ENCODE measurements at places on chromosomes 16 and 17.

DNA sequence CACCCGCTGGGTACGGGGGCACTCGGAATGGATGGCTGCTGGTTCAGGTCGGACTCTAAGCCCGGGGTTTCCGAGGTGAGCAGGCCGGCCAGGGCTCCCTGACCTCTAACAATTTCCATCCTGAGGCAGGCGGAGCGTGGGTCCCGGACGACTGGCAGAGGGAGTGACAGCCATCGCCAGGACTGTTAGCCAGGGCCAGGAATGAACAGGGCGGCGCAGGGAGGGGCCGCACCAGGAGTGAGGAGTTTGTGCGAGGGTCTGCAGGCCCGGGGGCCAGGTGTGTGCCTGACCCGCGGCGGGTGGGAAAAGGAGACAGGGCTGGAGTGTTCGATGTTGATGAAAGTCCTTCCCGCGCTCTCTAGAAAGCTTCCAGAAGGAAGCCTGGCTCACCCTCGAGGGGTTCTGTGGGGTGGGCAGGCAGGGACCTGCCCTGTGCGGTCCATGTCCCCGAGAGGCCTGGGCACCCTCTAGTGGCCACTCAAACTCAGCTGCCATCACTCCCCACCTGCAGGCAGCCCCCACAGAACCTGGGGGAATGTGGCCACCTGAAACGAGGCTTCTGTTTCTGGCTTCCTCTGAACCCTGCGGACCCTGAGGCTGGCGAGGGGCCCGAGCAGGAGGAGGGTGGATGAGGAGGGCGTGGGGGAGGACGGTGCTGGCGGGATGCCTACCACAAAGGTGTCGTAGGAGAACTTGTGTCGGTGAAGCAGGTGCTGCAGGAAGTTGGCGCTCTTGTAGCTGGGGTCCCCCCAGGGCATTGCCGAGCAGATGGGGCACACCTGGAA is 8.2 kb downstream of the RNF166 start:
- DNase-seq: no peak

- no peak for DNase-seq
Measured at GRCh38 chr17:66557200-66557599, 254.8 kb downstream of the PRKCA start.

- DNase-seq: no peak
Measured at GRCh38 chr17:57707892-57708291, 37.2 kb downstream of the CCDC182 start.

- DNase-seq: no peak
Measured at GRCh38 chr16:85546585-85547447, 66.3 kb upstream of the GSE1 start.

GRCh38 chr16:75503801-75504200 is 8.6 kb upstream of the CHST6 start:
- no peak for DNase-seq

- no peak for DNase-seq
Measured at GRCh38 chr16:88519240-88519639, 51.0 kb upstream of the ZC3H18 start.

DNA sequence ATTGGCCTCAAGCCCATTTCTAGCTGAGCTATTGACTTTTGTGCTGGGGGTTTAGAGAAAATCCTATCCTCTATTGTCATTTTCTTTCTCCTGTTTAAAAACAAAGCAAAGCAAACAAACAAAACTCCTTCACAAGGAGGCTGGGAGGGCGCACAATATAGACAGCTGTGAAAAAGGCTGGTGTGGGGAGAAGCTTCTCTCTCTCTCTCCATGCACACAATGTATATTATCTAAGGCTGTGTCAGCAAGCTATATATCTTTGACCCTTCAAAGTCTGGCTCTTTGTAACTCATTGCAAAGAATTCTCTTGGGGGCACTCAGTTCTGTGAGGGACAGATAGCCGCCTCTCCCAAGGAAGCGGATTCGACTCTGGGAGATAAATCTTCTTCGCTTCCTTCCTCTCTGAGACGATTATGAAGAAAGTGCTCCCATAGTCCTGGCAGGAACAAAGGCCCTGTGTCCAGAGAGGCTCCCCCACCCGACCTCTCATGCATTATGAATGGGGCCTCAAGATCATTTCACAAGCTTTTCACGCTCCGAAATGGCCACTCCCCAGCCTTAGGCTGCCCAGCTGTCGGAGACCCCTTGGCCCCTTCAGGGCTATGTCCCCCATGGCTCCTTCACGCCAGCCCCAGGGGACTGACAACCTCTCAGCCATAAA is 33.2 kb upstream of the MEAK7 start:
- no peak for DNase-seq

GRCh38 chr17:57340160-57340981 is 84.0 kb downstream of the MSI2 start:
- DNase-seq: no peak

DNA sequence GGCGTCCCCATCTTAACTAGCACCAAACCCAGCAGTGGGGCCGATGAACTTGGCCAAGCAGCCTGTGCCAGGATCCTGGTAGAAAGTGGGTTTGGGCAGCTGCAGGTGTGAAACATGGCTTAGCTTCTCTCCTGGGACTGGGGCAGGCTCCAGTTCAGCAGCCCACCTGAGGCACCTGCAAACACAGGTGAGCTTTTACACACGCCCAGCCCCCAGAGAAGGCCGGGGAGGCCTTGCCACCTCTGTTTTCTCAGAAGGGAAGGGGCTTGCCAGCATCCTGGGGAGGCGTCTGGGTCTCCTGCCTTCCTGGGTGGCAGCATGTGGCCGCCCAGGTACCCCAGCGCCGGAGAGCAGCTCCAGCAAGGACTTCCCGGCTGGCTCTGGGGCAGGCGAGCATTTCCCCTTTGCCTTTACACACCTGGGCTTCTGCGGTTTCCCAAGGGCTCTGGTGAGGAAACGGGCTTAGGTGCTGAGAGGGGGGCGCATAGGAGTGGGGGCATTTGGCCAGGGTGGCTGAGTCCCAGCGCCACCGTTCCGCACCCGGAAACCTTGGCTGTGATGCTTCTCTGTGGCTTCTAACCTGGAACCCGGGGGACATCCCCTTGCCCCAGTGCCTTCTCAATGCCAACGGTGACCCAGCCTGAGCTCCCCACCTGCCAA is 81.6 kb upstream of the CBX4 start:
- no peak for DNase-seq

GRCh38 chr17:7133424-7133823 is 18.8 kb upstream of the ASGR2 start:
- DNase-seq: no peak

GRCh38 chr17:11644265-11645212 is 46.3 kb downstream of the DNAH9 start:
- no peak for DNase-seq

- no peak for DNase-seq
Measured at GRCh38 chr17:82216301-82217119, 3.9 kb upstream of the CCDC57 start.

GRCh38 chr16:23801378-23801777 is 34.4 kb upstream of the PRKCB start:
- peak; percentile 60 for DNase-seq

DNA sequence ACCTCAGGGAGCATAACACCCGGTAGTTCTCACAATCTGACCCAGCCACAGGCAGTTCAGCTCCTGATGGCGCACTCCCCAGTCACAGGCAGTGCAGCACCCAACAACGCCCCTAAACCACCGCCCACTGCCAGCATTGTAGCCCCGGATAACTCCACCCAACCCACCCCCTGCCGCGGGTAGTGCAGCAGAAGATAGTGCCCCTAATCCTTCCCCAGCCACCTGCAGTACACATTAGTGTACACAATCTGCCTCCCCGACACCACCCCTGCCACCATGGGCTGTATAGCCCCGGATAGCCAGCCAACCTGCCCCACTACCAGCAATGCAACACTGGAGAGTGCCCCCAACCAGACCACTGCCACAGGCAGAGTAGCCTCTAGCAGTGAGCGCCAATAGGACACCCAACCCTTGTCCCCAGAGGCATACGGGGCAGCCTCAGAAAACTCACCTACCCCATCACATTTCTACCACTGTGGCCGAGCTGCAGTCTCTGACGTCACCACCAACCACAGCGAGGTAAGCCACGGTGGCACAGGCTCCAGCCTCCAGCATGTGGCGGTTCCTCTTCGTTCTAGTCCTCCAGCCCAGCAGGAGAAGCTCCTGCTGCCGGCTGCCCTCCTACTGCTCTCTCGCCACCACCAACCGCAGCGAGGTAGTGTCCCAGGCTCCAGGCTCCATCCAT is 877.3 kb downstream of the KCNJ18 start:
- no peak for DNase-seq

GRCh38 chr16:12422233-12422632 is 381.5 kb downstream of the CPPED1 start:
- DNase-seq: no peak

DNA sequence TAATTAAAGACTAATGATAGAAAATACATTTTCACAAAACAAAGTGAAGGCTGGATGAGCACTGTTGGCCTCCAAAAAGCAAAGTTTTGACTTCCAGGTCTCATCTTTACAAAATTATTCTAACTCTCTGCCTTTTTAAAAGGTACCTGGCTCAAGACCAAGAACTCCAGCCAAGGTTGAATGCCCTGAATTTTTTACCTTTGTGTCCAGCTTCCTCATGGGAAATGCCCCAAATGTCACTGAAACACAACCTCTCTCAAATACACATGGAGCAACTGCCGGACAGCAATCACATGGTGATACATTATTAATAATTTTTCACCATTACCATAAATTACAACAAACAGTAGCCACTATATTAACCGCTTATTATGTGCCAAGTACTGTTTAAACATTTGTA is 32.2 kb downstream of the ADAMTS18 start:
- no peak for DNase-seq

DNA sequence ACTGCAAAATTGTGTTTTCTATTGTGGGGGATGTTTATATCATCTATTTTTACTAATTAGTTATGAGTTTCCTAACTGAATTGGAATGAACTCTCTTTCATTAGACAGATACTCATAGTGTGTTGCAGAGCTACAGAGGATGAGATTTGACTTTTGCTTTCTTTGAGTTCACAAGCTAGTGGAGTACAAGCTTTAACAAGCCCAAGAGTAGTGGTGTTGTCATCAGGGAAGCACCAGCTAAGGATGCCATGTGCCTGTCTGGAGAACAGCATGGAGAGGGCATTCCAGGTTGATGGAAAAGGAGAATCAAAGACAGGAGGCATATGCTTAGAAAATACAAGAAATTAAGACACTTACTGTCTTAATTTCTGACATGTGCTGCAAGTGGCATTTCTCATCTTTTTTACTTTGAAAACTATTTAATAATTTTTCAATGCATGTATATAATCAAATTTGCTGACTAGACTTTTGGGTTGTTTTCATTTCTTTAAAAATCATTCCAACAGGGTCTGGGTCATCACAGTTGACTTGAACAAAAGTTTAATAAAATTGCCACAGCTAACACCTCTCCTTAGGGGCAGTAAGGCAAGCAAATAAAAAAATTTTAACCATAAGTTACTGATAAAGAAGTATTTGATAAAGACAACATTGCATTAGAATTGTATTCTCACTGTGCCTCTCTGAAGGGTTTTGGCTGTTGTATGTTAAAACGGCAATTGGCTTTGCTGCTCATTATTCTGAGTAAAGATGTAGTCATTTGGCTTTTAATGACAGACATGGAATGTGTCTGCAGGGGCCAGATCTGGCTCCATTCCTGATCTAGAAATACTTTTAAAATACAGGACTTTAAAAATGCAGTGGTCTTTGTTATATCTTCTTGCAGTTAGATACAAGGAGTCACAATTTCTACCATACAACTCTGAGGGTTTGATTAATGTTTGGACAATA is 323.7 kb upstream of the CDH11 start:
- no peak for DNase-seq

- DNase-seq: no peak
Measured at GRCh38 chr17:47995241-47995935, 24.5 kb downstream of the CDK5RAP3 start.

DNA sequence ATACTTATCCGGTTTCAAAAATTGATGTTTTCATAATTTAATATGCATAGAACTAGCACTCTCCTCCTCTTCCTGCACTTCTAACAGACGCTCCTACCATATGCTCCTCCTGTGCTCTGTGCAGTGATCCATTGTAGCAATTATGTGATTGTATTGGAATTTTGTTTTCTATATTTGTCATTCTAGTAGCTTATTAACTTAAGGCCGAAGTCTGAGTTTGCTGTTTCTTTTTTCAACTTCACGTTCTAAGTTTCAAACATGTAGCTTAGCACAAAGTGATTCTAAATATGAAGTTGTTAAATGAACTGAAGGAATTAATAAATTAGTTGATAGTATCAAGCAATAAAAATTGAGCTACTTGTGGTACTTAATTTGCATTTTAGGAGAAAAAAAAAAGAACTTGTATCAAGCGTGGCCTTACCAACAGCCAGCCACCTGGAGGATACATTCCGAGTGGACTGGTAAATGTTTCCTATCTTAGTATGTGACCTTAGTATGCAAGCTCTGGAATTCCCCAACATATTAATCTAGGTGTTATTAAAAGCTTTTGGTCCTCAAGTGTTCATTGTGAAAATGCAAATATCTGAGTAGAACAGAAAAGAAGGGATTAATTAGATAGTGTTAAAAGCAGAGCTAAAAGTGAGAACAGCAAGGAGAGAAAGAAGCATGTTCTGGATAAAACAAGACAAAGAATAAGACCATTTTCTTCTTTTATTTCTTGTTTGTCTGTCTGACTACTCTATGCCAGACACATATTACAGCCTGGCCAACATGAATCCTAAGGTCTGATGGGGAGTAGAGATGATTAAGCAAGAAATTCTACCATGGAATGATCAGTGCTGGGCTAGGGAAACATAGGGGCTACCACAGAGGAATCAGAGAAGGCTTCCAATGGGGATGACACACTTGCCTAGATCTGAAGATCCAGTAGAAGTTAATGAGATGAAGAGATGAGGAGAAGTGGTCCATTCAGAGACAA is 290.4 kb upstream of the MON1B start:
- no peak for DNase-seq

DNA sequence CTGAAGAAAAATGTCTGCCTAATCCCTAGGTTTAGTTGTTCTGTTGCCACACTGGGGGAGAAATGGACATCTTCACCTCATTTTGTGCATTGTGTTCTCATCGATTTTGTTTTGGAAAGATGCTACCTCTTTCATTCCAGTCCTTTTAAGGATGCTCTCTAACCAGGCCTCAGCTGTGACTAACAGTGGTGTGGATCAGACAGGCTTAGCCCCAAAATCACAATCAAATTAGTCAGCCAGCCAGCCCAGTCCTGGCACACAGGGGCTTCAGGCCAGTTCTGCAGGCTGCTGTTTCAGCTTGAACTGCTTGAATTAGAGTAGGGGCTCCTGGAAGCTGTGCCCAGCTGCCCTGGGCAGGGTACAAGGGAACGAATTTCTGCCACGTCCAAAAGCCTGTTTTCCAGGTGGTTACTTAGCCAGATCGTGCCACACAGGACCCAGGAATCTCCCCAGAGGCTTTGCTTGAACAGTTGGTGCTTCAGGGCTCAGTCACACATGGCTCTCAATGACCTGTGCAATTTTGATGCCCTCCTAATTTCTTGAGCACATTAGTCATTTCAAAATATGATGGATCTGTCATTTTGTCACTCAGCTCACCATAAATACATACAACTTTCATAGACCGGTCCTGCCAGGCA is 60.7 kb downstream of the CLEC16A start:
- DNase-seq: no peak

- DNase-seq: no peak
Measured at GRCh38 chr17:50037321-50038107, 18.4 kb upstream of the ITGA3 start.

- DNase-seq: no peak
Measured at GRCh38 chr17:72517413-72518158, 396.8 kb downstream of the SOX9 start.
